ENCODE measurements at places on chromosomes 2 and 18.

DNA sequence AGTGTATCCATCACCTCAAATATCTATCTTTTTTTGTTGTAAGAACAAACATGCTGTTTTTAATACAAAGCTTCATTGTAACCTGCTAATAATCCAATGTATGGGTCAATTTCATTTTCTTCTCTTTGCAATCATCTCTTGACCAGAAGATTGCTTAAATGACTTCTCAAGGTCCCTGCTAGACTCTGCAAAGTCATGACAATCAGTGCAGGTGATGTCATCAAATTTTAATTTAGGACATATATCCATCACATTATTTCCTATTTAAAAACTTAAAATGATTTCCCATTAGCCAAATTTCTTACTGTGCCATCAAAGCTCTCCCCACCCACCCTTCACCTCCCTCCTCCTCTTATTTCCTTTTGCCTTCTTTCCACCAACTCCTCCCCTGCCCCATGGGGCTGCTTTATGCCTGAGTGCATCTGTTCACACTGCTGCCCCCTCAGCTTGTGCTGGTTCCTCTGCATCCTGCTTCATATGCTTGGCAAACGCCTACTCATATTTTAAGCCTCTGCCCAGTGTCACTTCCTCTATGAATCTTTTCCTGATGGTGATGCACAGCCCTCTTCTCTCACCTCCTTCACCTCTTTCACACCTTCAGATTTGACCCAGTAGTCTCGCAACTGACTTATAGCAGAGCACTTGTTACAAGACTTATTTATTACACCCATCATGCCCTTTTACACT, 20.3 kb downstream of the PLEK start:
- DNase-seq = no peak

GRCh38 chr2:219702796-219703545, 75.5 kb downstream of the SLC4A3 start:
- no peak for DNase-seq

GRCh38 chr2:20818820-20819219, 4.1 kb downstream of the LDAH start:
- DNase-seq = no peak

GRCh38 chr2:41040782-41041520, 589.1 kb upstream of the SLC8A1 start:
- no peak for DNase-seq

GRCh38 chr18:58175122-58175785, 131.2 kb downstream of the NEDD4L start:
- DNase-seq = no peak

GRCh38 chr18:10797896-10798295, 272.1 kb downstream of the NAPG start:
- DNase-seq = no peak

DNA sequence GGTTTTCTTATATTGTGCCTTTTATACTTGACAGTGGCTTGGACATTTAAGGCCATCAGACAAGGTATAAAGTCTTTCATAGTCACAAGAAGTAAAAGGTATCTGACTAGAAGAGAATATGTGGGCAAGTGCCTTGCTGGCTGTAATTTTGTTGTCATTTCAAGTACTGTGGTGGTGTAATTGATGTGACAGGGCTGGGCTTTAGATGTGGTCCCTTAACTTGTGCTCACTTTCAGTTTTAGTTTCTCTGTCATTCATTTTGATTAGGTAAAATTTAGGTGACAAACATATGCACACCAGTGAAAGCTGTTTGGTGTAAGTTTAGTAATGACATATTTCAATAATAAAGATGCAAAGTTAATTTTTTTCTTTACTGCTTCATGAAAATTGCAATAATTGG, 31.2 kb upstream of the TBR1 start:
- DNase-seq = no peak

- DNase-seq = no peak
These were observed 50.2 kb downstream of the BIN1 start for GRCh38 chr2:127056631-127057370.

GRCh38 chr2:204037286-204037685, 100.7 kb downstream of the ICOS start:
- DNase-seq = no peak

- DNase-seq = no peak
These were observed 311.1 kb upstream of the RAB12 start for GRCh38 chr18:8298186-8298585.

GRCh38 chr2:107772353-107772752, 54.3 kb upstream of the RGPD4 start:
- no peak for DNase-seq

DNA sequence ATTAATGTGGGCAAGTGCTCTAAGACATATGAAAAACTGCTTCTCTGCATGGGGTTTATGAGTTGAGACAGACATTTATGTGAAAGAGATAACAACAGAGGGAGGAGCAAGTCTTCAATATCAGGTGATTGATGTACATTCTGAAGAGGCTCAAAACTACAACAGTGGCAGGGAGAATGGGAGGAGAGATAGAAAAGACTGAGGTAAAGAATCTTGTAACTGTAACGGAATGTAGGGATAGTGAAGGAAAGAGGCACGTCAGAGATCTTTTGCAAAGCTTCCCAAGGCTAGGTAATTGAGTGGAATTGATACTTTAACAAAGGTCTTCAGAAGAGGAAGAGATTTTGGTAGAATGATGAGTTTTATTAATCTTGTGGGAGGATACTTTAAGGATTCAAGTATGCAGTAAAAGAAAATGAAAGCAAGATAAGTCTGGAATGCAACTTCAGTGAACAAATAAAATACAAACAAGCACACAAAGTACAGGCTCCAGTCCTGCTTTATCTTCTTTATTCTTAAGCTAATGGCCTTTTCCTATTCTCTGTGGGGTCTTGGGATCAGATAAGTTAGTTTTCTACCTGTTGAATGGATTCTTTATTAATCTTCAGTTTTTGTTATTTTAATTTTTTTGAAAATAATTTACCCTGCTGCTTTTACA, 15.0 kb downstream of the SMAD4 start:
- DNase-seq = no peak

DNA sequence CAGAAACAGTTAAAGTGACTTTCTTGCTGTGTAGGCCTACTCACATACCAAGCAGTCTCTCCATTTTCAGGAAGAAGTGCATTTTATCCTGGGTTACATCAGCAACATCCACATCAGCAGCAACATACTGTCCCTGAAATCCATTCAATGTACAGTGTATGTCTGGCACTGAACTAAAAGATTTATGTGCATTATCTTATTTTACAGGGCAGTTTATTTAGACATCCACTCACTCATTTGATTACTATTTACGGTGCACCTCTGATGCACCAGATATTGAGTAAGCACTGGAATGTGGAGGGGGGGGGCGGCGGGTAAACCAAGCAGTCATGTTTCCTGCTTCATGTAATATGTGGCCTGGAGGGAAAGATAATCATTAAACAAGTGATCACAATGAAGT, 1128.2 kb downstream of the BCL11A start:
- peak; percentile 9 for DNase-seq

DNA sequence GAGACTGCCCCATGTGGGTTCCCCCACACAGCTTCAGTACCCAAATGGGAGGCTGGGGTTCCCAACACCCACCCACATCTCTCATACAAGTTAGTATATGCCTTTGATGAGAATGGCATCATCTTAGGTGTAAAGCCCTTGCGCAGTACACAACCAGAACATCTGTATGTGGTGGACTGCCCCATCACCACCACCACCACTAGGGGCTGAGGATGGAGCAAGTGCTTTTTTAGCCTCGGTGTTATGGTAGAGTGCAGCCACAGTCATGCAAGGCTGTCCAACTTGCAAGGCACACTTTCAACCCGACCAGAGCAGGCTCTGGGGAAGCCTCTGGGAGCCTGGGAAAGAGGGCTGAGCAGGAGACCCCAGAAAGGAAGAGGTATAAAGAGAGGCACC, 241.2 kb downstream of the TFCP2L1 start:
- DNase-seq = no peak

DNA sequence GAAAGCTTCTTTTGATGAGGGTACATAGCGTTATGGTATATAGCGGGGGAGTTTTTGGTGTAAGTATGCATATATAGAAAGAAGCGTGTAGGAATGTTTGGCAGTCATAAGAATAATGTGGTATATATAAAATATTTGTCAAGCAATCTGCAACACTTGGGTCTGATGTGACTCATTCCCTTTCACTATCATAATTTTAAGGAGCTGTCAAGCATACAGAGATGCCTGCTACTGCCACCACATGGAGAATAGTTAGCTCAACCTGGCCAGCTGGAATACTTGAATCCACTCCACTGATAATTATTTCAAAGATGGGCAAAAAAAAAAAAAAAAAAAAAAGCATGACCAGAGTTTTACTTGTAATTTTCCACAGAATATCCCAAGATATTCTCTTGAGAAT, 559.8 kb upstream of the REG3G start:
- DNase-seq = no peak

DNA sequence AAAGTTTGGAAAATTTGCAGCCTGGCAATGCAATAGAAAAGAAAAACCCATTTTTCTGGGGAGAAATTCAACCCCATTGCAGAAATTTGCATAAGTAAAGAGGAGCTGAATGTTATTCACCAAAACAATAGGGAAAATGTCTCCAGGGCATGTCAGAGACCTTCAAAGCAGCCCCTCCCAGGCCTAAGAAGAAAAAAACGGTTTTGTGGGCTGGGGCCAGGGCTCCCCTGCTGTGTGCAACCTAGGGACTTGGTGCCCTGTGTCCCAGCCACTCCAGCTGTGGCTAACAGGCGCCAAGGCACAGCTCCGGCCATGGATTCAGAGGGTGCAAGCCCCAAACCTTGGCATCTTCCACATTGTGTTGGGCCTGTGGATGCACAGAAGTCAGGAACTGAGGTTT, 224.5 kb downstream of the TXNL1 start:
- no peak for DNase-seq

DNA sequence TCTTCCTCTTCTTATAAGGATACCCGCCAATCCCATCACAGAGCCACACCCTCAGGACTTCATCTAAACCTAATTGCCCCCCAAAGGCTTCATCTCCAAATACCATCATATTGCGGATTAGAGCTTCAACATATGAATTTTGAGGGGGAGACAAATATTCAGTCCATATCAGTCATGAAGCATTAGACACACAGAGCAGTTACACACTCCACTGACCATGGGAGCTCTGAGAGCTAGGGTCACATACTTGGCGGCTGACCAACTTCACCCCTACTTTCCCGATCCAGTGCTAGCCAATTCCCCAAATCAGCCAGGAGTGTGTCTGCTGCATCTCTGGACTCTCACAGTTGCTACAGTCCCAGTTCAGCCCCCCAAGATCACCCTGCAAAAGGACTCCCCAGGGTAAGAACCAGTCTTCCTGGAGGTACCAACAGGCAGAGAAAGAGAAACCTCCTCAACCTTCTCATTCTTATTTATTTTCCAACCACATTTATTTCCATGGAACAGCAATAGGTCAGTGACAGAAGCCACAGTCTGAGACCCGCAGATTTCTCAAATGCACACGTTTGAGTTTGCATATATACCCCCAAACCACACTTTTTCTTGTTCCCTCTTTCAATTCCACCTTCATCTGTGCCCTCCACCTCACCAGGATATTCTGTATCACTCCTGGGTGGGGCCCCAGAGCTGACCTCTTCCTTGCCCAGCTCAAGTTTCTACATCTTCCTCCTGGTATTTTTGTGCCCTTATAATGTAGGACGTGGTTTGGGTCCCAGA, 33.3 kb downstream of the SPP2 start:
- DNase-seq = no peak

DNA sequence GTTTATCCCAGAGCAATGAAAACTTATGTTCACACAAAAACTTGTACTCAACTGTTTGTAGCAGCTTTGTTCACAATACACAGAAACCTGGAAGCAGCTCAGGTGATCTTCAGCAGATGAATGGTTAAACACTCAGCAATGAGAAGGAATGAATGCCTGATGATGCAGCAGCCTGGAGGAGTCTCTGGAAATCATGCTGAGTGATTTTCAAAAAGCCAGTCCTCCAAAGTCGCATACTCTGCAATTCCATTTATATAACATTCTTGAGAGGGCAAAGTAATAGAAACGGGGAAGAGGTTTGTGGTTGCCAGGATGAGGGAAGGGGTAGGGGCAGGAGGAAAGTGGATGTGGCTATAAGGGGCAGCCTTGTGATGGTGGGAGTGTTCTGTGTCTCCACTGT, 108.1 kb downstream of the CTIF start:
- DNase-seq = no peak

GRCh38 chr2:238163481-238164198, 4.9 kb downstream of the ERFE start:
- DNase-seq = peak; percentile 31

Data from Calu3 (cell line).